CD4-positive, alpha-beta T cell (primary cell): ENCODE measurements at places on chromosomes 5 and 9.
A peak's percentile ranks its signal among the peaks of the same experiment; 100 is the strongest.

GRCh38 chr9:79395755-79396154 lies 176.0 kb upstream of the TLE4 start:
- DNase-seq = no peak

DNA sequence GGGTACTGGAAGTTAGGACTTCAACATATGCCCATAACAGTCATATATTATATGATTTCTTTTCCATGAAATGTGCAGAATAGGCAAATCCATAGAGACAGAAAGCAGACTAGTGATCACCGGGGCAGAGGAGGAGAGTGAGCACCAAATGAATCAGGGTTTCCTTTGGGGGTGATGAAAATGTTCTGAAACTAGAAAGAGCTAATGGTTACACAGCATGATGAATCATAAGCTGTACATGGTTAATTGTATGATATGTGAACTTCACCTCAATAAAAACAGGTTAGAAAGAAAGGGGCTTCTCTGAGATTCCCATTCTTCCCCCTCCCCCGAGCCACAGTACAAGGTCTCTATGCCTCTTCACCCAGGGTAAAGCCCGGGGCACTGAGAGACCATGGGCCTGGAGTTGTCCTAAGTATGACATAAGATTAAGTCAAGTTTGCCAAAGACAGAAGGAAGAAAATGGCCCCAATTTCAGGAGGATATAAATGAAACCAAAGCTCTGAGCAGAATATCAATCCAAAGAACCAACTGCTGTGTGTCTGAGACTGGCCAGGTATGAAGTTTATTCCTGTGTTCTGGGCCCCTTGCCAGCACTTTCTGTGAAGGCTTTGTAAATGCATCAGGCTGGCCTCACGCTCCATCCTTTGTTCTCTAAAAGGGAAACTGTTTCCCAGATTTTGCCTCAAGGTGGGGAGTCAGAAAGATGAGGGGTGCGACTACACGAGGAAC lies 243.8 kb downstream of the CDK5RAP2 start:
- DNase-seq = no peak

- no peak for DNase-seq
Observed at GRCh38 chr5:177105691-177106476, 19.2 kb downstream of the FGFR4 start.

- DNase-seq = no peak
Observed at GRCh38 chr5:171541341-171541776, 121.9 kb downstream of the FGF18 start.

- no peak for DNase-seq
Observed at GRCh38 chr5:171619196-171619595, 166.4 kb upstream of the SMIM23 start.

DNA sequence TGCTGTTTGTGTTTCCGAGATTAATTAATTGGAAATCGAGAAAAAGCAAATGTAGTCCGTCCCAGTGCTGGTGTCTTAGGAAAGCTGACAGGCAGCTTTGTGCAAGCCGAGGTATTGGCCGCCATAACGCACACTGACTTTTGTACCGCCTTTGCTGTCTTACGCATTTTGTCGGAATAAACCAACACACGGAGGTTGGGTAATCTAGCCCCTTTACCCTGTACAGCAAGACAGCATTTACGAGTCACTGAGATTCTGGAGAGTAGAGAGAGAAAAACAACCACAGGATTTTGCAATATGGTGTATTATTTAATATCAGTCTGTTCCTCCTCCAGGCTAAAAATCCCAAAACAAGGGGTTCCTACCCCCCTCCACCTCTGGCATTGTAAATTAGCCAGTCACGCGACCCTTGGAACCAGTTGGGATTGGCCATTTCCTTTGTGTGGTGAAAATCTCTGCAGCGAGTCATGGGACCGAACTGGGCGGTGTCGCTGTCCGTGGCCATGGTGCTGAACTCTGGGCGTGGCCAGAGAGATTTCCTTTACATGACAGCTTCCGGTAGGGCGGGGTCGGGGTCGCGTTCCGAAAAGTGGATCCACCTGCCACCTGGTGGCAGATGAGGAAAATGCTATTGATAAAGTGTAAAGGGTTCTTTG lies 10.3 kb upstream of the PCDHB1 start:
- DNase-seq = peak; percentile 36

DNA sequence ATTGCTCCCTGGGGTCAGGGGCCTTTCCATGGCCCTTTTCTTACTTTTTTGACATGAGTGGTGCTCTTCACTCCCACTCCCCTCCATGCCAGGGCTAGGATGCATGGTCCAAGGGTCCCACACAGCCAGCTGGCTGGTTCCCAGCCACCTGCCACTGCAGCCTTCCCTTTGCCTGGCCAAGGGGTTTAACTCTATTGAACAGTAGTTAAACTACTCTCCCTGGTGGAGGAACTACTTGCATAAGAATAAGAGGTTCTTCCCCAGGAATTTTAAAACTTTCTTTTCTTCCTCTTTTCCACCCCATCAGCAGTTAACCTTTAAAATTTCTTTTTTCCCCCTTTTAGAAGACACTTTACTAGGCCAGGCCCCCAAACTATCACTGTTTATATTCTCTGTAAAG lies 1532.8 kb upstream of the ACO1 start:
- DNase-seq = no peak

- DNase-seq = no peak
Observed at GRCh38 chr5:134547579-134547978, 22.1 kb downstream of the JADE2 start.

GRCh38 chr9:114225561-114226212 lies 70.3 kb downstream of the COL27A1 start:
- no peak for DNase-seq

GRCh38 chr9:93082841-93083411 lies 13.1 kb upstream of the CARD19 start:
- DNase-seq = no peak

- no peak for DNase-seq
Observed at GRCh38 chr5:82815871-82816270, 261.3 kb downstream of the TMEM167A start.

DNA sequence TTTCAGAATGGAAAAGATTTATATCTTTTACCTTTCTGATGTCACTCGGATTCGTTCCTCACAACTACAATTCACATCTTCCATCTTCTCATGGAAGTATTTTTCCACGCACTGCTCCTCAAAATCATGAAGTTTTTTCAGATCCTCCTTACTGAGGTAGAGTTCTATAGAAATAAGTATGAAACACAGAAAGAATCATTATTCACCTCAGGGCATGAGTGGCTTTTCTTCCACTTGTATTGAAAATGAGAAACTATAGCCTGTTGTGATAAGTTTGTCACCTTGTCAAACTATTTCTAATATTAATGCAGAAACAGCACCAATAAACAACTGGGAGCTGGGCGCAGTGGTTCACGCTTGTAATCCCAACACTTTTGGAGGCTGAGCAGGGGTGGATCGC lies 116.0 kb downstream of the TRPM6 start:
- DNase-seq = no peak

DNA sequence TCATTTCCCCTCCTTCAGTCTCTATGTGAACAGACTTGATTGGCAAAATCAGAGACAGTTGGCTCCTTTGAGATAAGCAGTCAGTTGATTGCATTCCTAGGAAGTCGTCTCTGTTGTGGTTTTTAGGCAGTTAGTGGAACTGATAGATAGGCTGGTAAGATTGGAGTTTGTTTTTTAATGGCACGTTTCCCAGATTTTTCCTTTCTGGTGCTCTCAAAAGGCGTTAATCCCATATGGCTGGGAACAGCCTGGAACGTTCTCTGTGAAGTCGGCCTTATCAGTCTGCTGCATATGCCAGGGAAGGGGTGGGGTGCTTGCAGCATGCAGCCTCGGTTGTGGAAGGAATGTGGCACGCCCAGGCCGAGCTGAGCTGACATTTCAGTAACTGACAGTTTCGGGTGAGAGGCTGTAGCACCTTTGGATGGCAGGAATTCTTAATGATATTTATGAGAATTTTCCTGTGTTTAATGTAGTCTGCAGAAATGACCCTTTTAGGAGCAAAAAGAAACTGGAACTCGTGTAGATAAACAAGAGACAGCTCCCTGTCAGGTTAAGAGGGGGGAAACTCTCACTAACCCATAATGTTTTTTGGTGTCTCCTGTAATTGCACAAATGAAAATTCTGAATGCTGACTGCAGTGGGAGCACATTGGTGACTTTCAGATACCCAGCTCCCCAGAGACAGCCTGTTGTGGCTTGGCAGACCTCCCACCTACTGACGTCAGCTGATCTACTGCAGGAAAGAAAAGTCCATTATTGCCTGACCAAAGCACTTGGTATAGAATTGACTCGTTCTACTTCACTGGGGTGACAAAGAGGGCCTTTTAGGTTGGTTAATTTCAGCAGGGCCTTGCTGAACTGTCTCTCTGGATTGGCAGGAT lies 6.3 kb downstream of the SPTAN1 start:
- DNase-seq = peak; percentile 41

GRCh38 chr9:108478431-108479332 lies 377.1 kb downstream of the ACTL7B start:
- DNase-seq = no peak

DNA sequence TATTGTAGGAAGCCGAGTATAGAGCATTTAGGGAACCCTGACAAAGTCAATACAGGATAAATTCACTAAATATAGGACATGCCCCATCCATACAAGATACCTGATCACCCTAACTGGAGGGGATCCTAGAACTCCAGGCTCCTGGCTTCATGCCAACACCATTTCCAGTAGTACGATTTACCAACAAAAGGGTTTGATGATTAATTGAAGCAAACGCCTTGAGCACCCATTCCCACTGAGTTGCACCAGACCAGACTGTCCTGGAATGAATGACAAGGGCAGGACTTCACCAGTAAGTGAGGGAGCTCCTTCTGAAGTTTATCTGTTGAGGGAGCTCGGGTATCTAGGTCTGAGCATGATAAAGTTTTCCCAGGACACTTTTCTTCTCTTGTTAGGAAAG lies 327.2 kb upstream of the MSX2 start:
- DNase-seq = no peak

DNA sequence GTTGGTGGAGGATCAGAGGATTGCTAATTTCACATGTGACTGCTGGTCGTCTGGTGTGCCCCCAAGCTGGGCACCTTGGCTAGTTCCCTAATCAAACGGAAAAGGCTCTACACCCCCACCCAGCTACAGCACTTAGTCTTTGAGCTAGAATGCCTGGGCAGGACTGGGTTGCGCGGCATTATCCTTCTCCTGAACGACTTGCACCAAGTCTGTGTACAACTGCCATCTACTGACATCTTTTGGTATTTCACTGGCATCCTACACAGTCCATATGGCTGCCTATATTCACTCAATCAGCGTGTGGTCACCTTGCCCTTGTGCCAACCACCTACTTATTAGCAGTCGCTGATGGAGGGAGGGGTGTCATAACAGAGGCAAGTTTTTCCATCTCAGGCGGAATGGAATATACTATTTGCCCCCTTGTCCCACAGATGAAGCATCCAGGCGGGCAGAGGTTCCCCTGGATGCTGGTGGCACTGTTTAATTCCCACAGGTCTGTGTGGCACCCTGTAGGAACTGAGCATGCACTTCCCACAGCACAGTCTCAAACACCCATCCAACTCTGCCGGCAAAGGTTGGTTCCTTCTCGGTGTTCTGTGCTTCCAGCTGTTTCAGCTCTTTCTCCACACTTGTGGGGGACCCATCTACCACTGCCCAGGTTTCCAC lies 150.1 kb downstream of the OSTF1 start:
- DNase-seq = peak; percentile 13

GRCh38 chr5:122153774-122154173 lies 24.4 kb downstream of the ZNF474 start:
- DNase-seq = no peak
